ENCODE measurements at places on chromosomes 4 and X.

- no peak for DNase-seq
These were observed 113.7 kb upstream of the TSPAN5 start for GRCh38 chr4:98771959-98772632.

DNA sequence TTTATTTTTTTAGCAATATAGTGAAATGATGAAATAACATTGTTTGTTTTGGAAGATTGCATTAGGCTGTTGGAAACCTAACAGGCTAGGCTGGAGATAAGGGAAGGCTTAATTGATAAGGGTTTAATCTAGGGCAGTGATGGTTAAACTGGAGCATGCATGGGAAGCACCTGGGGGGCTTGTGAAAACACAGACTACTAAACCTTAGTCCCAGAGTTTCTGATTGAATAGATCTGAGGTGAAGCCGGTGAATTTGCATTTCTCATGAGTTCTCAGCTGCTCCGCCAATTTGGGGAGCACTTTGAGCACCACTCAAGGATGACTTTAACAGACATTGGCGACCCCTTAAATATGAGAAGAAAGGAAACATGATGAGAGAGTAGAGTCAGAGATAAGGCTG lies 11.5 kb downstream of the STK26 start:
- no peak for DNase-seq

GRCh38 chrX:629230-630006 lies 1.2 kb upstream of the SHOX start:
- no peak for DNase-seq

GRCh38 chr4:84914686-84915395 lies 51.6 kb downstream of the WDFY3 start:
- no peak for DNase-seq

DNA sequence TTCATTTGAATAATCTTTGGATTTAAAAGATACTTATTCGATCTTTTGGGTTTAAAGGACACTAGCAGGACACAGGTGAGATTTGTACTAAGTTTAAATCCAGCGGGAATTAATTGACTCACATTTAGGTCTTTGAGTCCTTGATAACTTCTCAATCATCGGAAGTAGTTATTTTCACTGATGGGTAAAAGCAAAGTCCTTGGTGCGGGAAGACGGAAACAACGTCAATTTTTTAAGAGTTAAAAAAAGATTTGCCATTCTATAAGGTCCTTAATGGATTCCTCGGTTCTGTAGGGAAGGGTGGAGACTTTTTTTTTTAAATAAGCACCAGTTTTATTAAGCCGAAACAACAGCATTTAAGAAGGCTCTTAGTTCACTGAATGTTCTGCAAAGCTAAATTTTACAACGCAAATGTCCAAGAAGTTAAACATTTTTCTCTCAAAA lies 2.9 kb downstream of the TMSB4X start:
- DNase-seq: no peak

DNA sequence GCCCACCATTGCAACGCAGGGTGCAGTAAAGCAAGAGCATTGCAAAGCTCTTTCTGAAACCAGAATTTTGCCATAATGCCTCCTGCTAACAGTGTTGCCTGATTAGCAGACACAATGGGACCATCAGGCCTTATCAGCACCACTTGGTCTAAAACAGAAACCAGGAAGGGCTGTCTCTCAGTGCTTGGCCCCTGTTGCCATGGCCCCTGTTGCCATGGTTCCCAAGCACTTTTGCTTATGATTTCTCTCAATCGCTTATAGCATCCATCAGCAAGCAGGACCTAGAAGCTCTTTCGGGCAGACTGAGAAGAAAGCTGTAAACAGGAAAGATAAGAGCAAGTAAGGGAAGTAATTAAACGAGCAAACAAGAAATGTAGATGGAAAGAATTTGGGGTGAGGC lies 36.8 kb downstream of the RTL5 start:
- DNase-seq: no peak

- DNase-seq: peak; percentile 70
These were observed 407.1 kb downstream of the IL15 start for GRCh38 chr4:142043509-142043908.

DNA sequence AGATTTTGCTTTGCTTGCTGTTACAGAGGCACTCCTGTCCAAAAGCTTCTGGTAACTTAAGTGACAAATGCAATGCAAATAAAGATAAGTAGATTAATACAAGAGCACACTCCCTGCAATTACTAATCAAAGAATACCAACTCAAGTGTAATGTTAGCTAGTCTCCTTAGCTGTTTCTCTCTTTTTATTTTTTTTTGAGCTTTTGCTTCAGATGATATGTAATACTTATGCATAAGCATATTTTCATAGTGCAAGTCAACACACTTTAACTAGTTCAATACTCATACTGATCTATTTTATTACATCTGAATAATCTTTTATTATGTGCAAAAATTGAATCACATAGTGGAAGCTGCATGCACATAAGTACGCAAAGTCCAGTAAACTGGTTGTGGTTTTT lies 2.7 kb downstream of the SLC7A11 start:
- DNase-seq: no peak

DNA sequence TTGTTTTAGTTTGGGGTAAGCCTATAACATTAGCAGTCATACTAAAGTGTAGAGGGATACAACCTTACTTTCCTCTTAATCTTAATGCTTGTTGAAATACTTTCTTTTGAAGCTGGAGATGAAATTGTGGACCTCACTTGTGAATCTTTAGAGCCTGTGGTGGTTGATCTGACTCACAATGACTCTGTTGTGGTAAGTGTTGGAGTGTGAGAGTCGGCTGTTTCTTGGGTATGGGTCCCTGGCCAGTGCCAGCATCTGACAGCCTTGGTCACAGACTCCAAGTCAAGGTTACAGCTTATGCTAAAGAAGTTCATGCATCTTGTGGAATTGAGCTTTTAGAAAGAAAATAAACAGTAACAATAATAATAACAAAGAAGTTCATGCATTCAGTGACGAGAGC lies 31.6 kb downstream of the RNF4 start:
- no peak for DNase-seq

DNA sequence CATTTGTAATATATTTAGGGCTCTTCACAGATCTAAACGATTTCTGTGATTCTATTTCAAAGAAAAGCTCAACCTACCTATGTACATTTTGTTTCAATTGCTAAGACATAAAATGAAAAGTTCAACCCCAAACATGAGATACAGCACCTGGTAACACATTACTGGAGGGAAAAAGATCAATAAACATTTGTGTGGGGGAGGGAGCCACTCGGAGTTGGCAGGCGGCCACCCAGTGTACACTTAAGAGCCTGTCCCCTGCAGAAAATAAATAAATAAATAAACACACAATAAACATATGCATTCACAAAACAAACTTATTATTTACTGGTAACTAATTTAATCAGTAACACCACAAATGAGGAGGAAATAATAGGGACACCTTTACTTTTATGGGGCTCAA lies 19.3 kb downstream of the PRSS48 start:
- no peak for DNase-seq

GRCh38 chrX:103404231-103405008 lies 28.1 kb downstream of the BEX3 start:
- peak; percentile 77 for DNase-seq

GRCh38 chr4:181161669-181162068 lies 1081.5 kb upstream of the TENM3 start:
- peak; percentile 62 for DNase-seq

All from fibroblast of skin of right quadriceps (primary cell).